Stimulated activated CD8-positive, alpha-beta memory T cell treated with anti-CD3 and anti-CD28 coated beads, Interleukin-4, amount 100 ng/mL, for 1 hour (primary cell): ENCODE measurements at places on chromosomes 1 and 21.

- DNase-seq, result no peak
Measured at GRCh38 chr1:197915260-197915861, 1.8 kb upstream of the LHX9 start.

- DNase-seq, result no peak
Measured at GRCh38 chr1:181119093-181119989, 30.8 kb downstream of the IER5 start.

- DNase-seq, result no peak
Measured at GRCh38 chr1:66334318-66334717, 199.6 kb upstream of the SGIP1 start.

DNA sequence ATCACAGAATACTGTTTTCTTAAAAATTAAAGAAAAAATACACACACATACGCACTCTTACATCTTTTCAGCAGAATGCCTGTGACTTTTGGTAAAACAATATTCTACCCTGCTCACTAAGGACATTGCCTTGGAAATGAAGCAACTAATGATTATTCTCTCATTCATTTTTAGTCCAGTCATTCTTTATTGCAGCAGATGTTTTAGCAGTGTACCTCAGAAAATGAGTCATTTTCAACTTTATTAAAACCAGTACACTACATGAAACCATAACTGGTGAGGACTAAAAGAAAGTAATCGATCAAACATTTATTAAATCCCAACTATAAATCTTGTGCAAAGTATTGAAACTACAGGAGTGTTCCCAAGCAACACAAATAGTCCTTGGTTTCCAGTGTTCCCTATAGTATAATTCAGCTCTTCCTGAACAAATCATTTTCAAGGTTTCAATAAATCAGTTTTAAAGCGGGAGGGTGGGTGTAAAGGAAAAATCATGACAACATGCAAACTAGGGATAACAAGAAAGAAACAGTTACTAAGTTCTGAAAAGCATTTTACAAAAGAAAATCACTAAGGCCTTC, 114.2 kb downstream of the ADGRL4 start:
- DNase-seq, result no peak

- DNase-seq, result no peak
Measured at GRCh38 chr1:41700986-41701535, 216.6 kb upstream of the EDN2 start.

DNA sequence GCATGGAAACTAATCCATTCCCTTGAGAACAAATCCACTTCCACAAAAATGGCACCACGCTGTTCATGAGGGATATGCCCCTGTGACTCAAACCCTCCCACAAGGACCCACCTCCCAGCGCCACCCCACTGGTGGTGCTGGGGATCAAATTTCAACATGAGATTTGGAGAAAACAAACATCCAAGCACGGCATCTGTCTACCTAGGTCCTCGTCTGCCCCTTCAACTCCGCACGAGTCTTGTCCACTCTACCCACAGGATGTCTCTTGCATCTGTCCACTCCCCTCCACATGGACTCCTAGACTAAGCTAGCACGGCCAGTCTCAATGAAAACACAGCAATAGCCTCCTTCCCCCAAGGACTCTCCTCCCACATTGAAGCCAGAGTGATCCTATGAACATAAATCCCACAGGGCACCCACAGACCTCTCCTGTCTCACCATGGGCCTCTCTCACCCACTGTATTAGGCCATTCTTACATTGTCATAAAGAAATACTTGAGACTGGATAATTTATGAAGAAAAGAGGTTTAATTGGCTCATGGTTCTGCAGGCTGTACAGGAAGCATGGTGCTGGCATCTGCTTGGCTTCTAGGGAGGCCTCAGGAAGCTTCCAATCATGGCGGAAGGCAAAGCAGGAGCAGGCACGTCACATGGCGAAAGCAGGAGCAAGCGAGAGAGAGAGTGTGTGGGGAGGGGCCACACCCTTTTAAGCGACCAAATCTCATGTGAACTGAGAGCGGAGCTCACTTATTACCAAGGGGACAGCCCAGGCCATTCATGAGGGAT, 101.4 kb downstream of the TOMM20 start:
- DNase-seq, result no peak

DNA sequence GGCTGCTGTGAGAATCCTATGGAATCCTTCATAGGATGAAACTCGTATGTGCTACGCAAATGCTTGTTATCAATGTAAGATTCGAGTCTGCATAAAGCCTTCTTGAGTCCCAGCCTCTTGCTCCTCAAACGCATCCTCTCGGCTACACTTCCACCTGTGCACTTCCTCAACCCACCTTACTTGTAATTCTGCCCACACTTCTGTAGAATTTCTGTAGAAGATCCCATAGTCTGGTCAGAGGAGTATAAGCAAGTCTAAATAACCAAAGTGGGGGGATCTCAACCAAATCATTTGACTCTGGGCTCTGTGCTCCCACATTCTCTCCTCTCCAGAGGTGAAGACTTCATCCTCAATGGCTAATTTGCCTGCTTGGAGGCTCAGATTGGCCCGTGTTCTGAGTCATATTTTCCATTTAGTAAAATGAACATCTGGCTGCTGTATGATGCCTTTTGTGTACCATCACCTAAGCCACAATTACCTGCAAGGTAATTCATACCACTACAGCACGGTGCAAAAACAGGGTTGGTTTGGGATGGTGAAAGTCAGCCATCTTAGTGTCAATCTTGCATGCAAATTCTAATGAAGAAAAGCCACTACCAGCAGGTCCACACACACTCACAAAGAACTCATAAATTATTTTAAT, 63.2 kb downstream of the ITPKB start:
- no peak for DNase-seq

GRCh38 chr1:112263453-112263852, 132.6 kb upstream of the CTTNBP2NL start:
- DNase-seq, result no peak

GRCh38 chr21:14862794-14863720, 201.7 kb downstream of the NRIP1 start:
- no peak for DNase-seq

DNA sequence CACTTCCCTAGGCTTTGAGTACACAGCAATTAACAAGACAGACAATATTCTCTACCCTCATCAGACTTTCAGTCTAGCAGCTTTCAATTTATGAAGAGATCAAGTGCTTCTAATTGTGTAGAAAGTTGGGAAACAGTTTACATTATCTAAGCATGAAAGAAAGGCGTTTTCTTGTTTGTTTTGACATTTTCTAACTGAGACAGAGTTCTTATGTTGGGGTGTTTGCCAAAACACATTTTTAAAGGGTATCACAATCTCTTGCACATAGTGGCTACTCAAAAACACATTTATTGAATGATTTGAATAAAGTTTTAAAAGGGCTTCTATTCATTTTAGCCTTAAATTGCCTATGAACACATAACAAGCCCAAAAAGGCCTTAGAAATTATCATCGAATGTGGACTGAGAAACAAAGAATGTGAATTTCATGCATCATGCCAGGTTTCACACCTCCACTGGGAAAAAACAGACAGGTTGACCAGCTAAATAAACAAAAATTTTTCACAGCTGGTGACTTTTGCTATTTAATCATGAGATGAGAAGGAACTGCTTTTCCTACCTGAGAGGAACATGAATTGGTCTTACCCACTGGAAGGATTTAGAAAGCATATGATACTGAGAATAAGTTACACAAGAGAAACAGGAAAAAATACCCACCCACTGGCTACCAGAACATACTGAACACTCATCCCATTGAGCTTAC, 394.5 kb upstream of the PKN2 start:
- DNase-seq, result no peak

DNA sequence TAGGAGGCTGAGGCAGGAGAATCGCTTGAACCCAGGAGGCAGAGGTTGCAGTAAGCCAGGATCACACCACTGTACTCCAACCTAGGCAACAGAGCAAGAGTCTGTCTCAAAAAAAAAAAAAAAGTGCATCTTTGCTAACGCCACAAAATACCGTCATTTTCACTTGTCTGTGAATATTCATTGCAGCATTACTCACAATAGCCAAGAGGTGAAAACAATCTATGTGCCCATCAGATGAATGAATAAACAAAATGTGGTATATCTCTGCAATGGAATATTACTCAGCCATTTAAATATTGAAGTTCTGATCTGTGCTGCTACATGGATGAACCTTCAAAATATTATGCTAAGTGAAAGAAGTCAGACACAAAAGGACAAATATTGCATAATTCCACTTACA, 7.9 kb upstream of the TIAM1 start:
- DNase-seq, result no peak

GRCh38 chr1:202034683-202035462, 24.5 kb downstream of the ELF3 start:
- DNase-seq, result no peak

DNA sequence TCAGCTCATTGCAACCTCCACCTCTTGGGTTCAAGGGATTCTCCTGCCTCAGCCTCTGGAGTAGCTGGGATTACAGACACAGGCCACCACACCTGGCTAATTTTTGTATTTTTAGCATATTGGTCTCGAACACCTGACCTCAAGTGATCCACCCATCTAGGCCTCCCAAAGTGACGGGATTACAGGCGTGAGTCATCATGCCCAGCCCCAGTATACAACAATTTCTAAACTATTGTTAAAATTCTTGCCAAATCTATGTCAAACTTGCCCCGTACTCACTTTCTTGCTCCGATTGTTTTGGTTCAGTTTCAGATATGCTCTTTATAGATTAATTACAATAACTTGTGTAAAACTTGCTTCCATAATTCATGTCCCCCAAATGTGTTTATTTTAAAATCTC, 4.1 kb downstream of the RGS18 start:
- no peak for DNase-seq

DNA sequence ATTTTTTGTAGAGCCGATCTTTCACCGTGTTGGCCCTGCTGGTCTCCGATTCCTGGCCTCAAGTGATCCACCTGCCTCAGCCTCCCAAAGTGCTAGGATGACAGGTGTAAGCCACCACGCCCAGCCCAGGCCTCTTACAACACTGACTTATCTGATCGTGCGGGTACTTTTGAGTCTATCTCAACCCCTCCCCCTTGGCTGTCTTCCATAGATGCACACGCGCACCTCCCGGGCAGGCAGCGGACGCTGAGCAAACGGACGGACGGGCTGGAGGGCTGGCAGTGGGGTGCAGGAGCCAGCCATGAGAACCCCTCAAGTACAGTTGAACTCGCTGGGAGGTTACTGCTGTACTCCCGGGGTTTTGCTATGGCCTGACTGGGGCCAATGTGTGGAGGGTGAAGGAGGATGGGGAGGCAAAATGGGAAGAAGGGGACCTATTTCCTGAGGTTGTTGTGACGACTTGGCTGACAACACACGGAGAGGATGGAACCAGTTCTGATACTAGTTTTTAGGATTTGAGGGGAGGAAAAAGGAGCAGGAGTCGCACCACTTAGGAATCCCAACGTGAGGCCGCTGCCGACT, 959 bp downstream of the CD58 start:
- DNase-seq, result no peak

GRCh38 chr1:74531796-74532195, 19.4 kb upstream of the LRRC53 start:
- no peak for DNase-seq

DNA sequence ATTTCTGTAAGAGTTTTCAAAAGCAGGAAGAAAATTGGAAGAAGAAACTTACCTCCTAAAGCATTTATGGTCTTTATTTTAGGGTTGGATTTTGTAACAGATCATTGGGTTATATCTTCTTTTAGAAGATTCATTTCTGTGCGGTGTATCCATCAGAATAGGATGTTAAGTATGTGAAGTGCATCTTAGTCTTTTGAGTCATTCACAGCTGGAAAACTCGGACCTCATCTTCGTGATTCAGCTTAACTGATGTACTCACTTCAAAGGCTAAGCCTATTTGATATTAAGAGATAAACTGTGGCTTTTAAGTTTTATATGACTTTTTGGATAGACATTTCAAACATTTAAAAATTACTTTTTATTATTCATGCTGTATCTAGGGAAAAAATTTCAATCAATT, 56.3 kb downstream of the GIPC2 start:
- no peak for DNase-seq

GRCh38 chr1:56451491-56451890, 127.9 kb downstream of the PLPP3 start:
- no peak for DNase-seq

DNA sequence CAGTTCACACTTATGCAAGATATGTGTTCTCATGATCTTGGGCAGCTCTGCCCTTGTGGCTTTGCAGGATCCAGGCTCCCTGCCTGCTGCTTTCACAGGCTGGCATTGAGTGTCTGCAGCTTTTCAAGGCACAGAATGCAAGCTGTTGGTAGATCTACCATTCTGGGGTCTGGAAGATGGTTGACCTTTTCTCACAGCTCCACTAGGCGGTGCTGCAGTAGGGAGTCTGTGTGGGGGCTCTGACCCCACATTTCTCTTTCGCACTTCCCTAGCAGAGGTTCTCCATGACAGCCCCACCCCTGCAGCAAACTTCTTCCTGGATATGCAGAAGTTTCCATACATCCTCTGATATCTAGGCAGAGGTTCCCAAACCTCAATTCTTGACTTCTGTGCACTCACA, 500.5 kb downstream of the BRINP3 start:
- DNase-seq, result no peak

GRCh38 chr1:53140451-53140850, 2.0 kb downstream of the SLC1A7 start:
- no peak for DNase-seq

GRCh38 chr1:113271039-113271438, 119.3 kb upstream of the MAGI3 start:
- no peak for DNase-seq

- no peak for DNase-seq
Measured at GRCh38 chr1:59243550-59243949, 53.3 kb upstream of the FGGY start.

GRCh38 chr1:59409549-59409948, 112.7 kb downstream of the FGGY start:
- DNase-seq, result no peak

DNA sequence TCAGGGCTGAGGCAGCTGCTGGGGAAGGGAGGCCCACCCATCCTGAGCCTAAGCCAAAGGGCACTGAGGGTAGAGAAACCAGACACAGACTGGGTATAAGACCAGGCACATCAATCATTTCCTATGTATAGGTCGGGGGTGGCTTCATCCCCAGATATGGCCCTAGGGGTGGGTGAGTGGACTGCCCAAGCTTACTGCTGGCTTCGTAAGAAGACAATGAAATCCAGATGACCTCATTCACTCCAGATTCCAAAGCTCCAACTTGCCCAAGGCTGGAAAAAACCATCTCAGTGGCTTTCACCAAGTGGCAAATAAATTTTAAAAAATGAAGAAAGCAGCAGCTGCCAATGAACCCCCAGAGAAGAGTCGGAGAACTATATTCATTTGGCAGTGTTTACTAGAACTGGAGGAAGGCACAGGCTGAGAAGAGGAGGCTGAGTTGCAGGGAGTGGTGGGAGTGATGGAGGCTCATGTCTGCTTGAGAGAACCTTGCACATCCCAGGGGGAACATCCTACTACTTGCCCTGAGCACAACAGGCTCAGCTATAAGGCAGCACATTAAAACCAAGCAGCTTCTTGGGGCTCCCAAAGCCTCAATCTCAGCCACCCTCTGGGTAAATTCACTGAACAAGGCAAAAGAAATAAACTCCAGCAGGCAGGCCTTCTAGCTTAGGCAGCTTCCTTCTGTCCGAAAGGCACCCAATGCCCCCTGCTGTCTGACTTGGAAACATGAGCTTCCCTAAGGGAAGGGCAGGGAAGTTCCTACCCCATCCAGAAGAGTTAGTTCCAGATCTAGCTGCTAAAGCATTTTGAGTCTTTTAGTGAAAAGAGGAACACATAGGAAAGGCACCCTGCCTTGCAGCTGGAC, 14.1 kb downstream of the PEA15 start:
- no peak for DNase-seq

GRCh38 chr1:34127006-34128000, 37.7 kb downstream of the CSMD2 start:
- no peak for DNase-seq
